ENCODE measurements at places on chromosomes 16 and 17.

- no peak for DNase-seq
Measured at GRCh38 chr16:26598998-26599784, 467.5 kb upstream of the C16orf82 start.

- no peak for DNase-seq
Measured at GRCh38 chr16:48447940-48448536, 62.8 kb upstream of the SIAH1 start.

GRCh38 chr17:4565209-4566141 is 5.1 kb upstream of the GGT6 start:
- no peak for DNase-seq

GRCh38 chr16:70737377-70738082 is 51.7 kb upstream of the MTSS2 start:
- DNase-seq = no peak

DNA sequence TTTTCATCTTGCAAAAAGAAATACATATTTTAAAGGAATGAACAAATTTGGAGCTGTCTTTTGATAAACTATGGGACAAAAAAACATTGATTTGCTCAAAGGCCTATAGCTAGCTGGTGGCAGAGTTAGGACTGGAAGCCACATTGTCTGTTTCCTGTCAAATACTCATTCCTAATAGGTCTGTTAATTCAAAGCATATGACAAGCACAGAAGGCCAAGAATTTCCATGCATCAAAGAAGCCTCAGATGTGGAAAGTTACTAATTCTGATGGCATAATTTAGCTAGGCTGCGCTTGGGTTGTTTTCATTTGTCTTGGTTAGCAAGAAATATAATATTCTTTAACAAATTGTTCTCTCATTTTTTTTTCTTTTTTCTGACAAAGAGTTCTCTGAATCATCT is 98.0 kb downstream of the CDK5R1 start:
- DNase-seq = no peak

DNA sequence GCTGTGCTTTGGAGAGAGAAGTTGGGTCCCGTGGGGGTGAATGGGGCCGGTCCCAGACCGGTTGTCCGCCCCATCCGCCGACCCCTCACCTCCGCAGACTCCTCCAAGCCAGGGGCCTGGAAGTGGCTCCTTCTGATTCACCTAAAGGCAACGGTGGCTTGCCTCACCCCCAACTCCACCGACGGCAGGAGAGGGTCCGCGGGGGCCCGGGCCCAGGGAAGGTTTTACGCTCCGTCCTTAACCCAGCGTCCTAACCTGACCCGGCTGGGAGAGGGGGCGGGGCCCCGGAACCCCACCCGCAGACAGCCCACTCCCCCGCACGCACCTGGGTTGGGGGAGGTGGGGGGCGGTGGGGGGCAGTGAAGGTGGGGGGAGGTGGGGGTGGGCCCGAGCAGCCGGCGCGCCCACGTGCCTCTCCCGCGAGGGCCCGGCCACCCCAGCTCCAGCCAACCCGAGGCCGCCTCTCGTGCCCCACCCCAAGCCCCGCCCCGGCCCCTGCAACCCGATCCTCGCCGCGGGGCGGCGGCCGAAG is 12.7 kb upstream of the CD300A start:
- no peak for DNase-seq

DNA sequence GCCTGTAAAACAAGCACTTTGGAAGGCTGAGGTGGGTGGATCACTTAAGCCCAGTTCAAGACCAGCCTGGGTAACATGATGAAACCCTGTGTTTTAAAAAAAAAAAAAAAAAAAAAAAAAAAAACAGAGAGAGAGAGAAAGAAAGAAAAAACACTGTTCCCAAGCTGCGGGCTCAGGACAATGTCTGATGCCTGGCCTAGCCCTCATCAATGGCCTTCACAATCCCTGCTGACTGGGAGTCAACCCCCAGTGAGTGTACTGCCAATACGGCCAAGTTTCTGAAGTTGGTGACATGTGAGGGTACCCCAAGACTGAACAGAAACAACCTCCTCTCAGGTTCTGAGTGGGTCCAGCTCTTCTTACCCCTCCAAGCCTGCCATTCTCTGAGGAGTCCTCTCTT is 116.5 kb downstream of the ZNF778 start:
- DNase-seq = no peak

GRCh38 chr16:68479271-68479670 is 31.0 kb upstream of the SMPD3 start:
- no peak for DNase-seq

GRCh38 chr17:4607773-4608187 is 23.5 kb downstream of the SMTNL2 start:
- DNase-seq = no peak

GRCh38 chr16:14283786-14284185 is 212.7 kb downstream of the MRTFB start:
- no peak for DNase-seq

DNA sequence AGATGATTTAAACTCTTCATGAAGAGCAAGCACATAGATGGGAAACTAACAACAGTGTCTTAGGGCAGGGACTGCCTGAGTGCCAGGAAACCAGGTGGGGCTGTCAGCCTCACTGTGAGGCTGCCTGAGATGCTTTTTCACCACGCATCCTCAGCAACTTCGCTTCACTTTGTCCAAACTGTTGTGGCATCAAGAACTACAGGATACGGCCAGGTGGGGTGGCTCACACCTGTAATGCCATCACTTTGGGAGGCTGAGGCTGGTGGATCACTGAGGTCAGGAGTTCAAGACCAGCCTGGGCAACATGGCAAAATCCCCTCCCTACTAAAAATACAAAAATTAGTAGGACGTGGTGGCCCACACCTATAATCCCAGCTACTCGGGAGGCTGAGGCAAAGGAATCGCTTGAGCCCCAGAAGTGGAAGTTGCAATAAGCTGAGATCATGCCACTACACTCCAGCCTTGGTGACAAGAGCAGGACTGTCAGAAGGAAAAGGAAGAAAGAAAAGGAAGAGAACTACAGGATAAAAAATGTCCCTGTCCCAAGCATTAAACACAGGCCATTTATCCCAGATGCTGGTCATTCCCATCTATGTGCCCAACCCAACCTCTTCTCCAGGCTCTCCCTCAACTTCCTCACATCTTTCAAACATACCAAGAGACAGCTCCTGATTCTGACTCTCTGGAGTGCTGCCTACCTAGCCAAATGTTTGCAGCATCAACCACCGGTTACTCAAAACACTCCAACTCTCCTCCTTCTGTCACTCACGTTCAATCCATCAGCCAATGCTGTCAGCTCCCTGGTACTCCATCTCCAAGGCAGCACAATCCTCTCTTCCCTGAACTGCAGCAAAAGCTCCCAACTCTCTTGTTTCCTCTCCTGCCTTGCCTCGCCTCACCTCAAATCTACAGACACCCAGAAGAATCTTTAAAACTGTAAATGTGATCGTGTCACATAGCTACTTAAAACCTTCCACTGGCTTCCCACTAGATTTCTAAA is 1.6 kb downstream of the EIF4A3 start:
- DNase-seq = no peak

DNA sequence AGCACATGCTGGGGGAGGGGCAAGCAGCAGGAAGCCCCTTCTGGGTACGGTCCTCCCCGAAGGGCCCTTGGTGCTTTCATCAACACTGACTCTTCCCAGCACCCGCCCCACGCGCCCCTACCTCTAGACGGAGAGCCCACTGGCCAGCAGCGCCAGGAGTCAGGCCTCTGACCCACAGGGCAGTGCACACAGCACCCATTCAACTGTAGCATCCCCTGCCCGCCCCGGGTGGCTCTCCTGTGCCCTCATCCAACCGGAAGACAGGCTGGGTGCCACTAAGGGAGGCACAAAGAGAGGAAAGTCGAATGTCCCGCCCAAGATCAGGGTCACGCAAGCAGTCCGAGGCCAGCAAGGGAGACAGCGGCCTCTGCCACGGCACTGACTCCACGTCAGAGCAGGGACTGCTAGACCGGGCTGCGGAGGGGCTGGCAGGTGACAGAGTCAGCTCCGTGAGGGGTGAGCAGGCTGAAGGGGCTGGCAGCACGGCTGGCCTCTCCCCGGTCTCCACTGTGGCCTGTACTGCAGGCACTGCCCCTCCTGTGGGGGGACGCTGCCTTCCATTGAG is 9.8 kb downstream of the MSRB1 start:
- DNase-seq = no peak

DNA sequence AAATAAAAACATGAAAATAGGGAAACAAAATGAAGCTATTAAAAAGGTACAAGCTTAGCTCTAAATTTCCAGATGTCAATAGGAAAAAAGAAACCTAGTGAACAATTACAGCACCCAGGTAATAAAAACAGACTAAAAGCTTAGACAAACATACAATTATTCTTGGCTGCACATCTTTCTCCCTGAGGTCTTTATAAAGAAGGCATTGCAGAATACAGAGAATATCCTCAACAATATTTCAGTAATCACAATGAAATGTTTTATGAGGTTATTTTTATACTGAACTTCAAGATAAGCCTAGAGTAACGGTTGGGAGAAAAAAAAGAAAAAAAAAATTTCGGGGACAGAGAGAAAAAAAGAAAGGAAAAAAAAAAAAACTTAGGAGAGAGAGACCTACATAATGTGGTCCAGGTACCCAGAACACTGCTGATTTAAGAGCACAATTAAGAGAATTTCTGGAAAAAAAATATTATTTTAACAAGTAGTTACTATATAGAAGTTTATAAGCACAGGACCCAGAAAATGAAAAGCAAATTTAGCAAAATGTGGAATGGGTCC is 26.5 kb downstream of the KANSL1 start:
- DNase-seq = no peak

GRCh38 chr16:12685806-12686205 is 117.9 kb downstream of the CPPED1 start:
- DNase-seq = no peak

DNA sequence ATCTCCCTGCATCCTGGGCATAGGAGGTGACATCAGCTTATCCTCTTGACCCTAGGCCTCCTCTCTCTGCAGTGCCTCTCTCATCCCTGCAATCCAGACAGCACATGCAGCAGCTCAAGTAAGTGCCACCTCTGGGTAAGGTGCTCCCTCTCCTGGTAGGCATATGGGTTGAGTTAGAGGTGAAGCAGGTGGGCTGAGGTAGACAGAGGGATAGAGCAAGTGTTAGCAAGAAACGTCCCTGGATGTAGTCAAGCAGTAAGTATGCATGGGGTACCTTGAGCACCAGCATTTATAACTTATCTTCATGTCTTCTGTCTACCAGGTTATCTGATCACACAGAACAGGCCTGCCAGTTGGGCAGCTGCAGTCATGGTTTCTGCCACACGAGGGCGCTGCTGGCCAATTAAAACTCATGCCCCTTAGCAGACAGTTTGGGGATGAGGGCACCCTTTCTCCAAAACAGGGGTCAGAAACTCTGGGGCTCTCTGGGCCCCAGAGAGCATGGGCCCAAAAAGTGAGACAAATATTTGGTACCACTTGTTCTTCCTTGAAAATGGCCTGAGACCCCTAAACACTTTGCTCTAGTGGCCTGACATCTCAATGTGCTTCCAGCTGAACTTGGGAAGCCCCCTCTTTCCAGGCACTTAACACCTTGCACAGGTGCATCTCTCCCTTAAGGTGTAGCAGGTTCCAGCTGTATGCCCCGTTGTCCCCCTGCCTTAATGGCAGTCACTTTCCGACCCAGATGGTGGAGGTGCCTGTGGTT is 59.8 kb downstream of the NEUROD2 start:
- no peak for DNase-seq

- DNase-seq = no peak
Measured at GRCh38 chr17:75295201-75296158, 6.2 kb upstream of the SLC25A19 start.

GRCh38 chr17:81561494-81561885 is 9.3 kb upstream of the FAAP100 start:
- no peak for DNase-seq

GRCh38 chr16:23453338-23454052 is 506 bp upstream of the COG7 start:
- DNase-seq = no peak

- no peak for DNase-seq
Measured at GRCh38 chr16:69260506-69260905, 50.6 kb upstream of the VPS4A start.

GRCh38 chr16:48612611-48613010 is 2.6 kb upstream of the N4BP1 start:
- no peak for DNase-seq

GRCh38 chr16:72987480-72987901 is 60.4 kb downstream of the ZFHX3 start:
- DNase-seq = no peak

- DNase-seq = no peak
Measured at GRCh38 chr16:52563767-52564611, 17.0 kb upstream of the TOX3 start.

DNA sequence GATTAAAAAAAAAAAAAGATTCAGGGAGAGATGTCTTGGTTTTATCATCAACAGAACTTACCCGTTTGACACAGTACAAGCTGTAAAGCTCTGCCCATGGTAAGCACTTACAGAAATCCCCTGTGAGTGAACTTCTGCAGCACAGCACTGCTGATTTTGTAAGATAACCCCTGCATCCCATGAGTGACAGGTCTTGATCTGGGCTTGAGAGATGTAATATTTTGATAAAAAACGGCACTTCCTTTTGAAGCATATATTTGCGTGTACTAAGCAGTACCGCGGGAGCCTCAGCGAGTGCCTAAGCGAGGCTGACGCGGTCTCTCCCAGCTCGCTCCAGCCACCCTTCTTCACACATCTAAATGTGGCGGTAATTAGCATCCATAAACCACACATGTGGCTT is 50.5 kb downstream of the IKZF3 start:
- DNase-seq = no peak

DNA sequence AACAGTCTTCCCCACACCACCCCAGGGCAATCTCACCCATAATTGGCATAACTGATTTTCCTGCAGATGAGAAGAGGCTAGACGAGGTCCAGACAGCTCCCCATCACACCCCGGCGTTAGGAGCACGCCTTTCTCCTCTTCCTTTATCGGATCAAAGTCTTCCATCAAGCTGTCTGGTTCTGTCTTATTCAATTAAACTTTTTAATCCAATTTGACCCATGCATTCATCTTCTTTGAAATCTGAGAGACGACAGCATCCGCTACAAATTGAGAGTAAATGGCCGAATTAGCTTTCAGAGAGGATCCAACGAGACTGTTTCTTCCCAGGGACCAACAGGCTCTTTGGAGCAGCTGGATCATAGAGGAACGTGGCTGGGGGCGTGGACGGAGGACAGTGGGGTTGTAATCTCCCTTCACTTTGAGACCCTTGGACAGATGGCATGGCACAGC is 44.4 kb upstream of the GPRC5B start:
- DNase-seq = no peak

GRCh38 chr16:25235991-25236390 is 19.2 kb downstream of the AQP8 start:
- DNase-seq = no peak

DNA sequence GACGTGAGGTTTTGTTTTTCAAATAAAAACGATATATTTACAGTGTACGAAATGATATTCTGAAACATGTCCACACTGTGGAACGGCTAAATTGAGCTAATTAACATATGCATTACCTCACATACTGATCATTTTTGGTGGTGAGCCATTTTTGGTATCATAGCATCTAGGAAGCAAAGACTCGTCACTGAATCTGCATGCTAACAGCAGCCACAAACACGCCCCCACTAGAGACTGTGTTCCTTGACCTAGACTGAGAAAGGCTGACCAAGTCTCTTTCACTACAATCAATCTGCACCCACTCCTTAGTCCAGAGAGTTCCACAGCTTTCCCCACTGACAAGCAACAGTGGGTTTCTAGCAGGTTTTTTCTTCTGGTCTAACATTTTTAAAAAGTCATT is 29.5 kb downstream of the NPLOC4 start:
- DNase-seq = no peak

All from esophagus squamous epithelium (tissue), 5 donors.